COLO829 (cell line): ENCODE measurements at places on chromosomes 7 and 10.
A peak's percentile ranks its signal among the peaks of the same experiment; 100 is the strongest.

DNA sequence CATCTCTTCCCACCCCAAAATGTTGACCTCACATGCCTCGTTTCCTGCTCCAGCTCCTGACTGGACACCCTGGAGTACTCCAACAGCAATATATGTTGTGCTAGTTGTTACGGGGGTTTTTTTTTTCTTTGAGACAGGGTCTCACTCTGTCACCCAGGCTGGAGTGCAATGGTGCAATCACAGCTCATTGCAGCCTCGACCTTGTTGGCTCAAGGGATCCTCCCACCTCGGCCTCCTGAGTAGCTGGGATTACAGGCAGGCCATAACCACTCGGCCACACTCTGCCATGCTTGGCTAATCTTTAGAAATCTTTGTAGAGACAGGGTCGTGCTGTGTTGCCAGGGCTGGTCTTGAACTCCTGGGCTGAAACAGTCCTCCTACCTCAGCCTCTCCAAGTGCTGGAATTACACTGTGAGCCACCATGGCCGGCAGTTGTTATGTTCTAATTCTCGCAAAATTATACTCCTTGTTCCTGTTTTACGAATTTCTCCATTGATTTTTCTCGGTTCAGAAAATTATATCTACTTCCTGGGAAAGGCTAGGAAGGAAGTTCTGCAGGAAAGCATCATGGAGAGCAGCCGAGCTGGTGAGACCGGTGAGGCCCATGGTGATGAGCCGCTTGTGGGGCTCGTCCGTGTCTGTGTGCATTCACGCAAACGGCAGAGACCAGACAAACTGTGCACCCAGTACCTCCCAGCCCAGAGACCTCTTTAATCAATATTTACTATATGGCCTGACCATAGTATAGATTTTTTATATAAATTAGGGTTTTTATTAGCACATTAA, 52.4 kb upstream of the DNAJB6 start:
- DNase-seq = no peak

- no peak for DNase-seq
These were observed 743 bp upstream of the ZCCHC24 start for GRCh38 chr10:79445977-79446757.

GRCh38 chr7:151125846-151126481, 39.7 kb downstream of the AGAP3 start:
- no peak for DNase-seq

GRCh38 chr10:14240253-14241189, 90.2 kb downstream of the FRMD4A start:
- DNase-seq = peak; percentile 20

GRCh38 chr7:18597754-18598153, 102.2 kb downstream of the HDAC9 start:
- no peak for DNase-seq

DNA sequence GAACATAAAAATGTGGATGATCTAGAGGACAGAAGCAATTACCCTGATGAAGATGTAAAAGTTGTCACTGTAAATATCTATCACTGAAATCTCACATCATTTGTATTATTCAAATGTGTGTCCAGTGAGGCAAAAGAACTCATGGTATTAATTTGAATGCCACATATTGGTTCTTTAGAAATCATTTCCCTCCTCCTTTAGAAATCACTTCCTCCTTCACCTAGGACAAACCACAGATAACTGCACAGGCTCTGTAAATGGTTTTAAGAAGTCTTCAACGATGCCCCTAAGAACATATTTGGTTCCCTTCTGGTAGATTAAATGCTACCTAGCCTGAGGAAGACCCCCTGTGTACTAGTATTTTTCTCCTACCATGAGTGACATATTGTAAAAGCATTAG, 33.1 kb upstream of the ZNF518A start:
- DNase-seq = no peak

DNA sequence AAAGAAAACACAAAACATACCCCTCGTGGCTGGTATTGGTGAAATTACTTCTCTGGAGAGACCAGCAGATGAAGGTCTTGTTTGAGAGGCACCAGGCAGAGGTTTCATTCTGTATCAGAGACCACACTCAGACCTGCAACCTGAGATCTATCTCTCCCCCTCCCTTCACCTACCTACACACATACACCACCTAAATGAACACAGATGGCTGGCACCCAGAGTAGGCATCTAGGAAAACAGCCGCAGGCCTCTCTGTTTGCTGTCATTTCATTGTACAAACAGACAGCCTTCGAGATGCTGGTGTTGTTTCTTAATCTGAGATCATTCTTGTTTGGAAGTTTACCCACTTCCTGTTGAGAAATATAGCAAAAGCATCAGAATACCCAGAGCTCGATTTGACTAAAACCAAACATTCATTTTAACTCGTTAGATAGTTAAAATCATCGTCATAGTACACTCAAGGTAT, 173.9 kb upstream of the SLC25A13 start:
- no peak for DNase-seq

GRCh38 chr10:60130130-60130579, 223.8 kb upstream of the CCDC6 start:
- no peak for DNase-seq

- no peak for DNase-seq
These were observed 681.9 kb downstream of the GRM8 start for GRCh38 chr7:126570845-126571244.

DNA sequence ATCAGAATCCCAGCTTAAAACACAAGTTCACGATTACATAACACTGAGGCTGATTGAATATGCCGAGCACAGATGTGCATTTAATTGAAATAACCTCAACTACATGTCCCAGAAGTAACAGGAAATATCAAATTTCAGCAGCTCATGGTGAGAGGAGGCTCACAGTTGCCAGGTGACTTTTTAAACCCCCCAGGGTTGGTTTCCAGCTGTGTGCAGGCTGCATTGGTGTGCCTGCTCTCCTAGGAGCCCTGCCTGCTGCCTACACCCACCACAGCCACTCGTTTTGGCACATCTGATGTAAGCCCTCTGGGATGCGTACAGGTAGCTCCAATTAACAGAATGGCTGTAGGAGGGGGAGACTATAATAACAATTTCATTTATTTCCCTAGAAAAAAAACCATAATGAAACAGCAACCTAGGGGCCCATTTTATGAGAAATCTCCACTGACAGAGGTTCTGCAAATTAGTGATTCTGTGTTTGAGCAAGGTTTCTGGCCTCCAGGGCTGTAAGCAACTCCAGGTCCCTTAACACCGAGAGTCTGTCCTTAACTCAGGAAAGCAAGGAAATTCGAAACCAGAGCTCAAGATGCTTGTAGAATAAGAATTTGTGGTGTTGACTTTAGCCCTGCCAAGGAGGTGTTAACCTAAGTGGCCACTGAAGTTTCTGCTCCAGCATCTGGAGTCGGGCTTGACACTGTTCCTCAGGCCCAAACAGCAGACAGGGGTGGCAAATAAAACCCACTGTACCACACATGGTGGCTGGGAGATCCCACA, 161.9 kb downstream of the BMPER start:
- DNase-seq = no peak

DNA sequence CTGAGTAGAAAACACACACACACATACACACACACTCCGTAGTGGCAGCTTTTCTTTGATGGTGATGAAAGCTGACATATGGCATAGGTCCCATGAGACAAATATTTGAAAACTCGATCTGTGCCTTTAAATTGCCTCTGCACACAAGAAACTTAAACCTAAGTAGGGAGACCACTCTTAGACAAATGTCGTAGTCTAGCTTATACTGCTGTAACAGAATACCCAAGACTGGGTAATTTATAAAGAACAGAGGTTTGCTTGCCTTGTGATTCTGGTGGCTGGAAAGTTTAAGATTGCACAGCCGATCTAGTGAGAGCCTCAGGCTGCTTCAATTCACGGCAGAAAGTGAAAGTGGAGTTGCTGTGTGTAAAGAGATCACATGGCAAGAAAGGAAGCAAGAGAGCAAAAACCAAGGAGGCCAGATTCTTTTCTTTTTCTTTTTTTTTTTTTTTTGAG, 489.4 kb upstream of the SORCS1 start:
- DNase-seq = peak; percentile 4

DNA sequence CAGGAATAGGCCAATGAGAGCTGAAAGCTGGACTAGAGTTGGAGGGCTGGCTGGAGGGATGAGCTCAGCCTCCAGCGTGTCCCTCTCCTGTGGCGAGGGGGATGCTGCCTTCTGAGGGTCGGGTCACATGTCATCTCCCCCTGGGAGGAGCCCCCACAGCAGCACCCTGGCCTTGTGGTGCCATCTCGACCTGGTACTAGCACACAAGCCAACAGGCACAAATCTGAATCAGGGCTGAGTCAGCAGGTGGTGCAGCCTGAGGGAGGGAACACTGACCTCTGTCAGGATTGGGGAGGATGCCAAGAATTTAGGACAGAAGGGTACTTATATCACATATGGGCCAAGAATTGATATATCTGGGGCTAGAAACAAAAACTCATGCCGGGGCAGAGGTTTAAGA, 280.4 kb downstream of the CELF2 start:
- peak; percentile 37 for DNase-seq

GRCh38 chr7:43114458-43114780, 2.0 kb downstream of the HECW1 start:
- peak; percentile 67 for DNase-seq

DNA sequence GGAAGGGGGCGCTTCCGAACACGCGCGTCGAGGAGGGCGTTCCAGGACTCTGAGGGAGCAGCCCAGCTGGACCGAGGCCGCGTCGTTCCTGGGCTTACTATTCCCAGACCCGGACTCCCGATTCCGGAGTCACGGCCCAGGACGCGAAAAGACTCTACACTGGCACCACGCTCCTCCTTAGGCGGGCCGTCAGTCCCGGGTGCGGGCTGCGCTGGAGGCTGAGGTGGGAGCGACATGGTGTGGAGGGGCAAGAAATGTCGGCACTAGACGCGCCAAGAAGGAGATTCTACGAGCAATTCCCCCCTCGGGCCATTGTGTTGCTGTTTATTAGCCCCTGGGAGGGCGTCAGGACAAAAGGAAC, 584 bp upstream of the RUNDC3B start:
- no peak for DNase-seq

- DNase-seq = no peak
These were observed 191.9 kb downstream of the C7orf25 start for GRCh38 chr7:42720012-42720411.

GRCh38 chr10:132137111-132138072, 49.4 kb upstream of the DPYSL4 start:
- no peak for DNase-seq

DNA sequence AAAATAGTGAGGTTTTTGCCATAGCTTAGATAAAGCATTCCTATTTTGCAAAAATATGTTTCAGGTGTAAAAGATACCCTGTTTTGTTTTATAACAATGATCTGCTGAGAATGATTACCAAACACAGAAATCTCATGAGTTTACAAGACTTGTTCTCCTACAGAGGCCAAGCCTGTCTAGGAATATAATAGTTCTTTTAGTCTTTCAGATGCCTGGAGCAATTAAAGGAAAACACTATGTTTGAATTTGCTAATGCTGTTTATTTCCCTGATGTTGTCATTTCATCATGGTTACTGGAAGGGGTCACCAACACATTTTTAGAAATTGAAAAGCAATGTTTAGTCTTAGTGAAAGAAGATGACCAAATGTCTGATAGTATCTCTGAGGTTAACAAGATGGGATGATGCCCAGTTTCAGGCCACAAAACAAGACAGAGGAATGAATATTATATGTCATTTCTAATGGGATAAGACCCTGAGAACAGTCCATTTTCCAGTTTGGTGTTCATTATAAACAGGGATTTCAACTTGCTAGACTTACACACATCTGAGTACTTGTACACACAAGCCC, 559.9 kb downstream of the INHBA start:
- DNase-seq = peak; percentile 69

DNA sequence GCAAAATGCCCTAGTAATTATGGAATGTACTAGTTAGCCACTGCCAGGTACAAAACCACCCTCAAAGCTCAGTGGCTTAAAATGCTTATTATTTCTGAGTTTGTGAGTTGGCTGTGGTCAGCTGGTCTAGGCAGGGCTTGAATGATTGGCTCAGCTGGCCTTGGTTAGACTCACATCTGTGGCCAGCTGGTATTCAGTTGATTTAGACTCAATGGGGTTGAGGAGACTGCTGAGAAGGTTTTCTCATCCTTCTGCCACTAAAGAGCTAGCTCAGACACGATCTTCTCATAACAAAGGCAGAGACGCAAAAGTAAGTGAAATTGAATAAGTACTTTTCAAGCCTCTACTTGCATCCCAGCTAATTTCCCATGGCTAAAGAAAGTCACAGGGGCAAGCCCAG, 57.1 kb upstream of the CYP2C18 start:
- DNase-seq = no peak

DNA sequence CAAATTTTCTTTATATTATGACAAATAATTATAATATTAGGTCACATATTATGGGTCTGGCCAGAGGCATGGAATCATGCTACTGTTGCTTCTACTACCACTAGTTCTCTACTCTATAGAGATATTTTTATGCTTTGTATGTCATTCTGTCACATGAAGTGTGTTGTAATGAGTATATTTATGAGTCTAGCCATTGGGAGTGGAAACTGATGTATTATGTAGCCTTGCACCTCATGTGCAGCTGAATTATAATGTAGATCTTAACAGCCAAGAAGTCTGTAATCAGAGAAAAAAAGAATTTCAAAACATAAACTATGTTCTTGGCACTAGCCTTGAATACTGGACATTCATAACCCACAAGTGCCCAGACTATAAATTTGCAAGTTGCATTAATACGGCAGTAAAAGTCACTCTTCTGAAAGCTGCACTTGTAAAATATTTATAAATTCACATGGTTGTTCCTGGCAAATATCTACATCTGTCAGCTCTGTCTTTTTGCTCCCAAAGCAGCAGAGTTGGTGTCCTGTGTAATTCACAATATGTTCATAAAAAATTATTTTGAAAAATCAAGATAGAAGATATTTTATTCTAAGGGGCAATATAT, 48.6 kb upstream of the SKAP2 start:
- no peak for DNase-seq

DNA sequence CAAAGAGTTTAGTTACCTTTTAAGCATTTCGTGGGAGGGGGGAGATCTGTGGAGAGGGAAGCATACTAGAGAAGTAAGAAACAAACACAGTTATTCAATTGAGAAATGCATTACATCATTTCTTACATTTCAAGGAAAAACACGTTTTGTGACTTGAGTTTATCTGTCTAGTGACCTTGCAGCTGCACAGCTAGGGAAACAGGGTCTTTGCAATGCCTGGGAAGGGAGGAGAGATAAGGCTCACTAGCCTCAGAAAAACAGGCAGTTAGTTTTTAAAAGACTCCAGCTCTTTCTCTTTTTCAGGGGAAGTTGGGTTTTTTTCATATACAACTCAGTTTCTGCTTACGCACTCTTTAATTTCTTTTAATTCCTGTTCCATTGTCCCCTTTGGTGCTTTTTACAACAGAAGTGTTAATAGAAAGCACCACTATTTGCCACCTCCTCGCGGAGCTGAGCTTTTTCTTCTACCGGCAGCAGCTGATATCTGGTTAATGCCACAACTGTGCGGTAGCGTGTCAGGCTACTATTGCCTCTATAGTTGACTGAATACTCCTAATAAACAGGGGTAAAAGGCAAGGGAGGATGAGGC, 5.6 kb downstream of the CYP3A43 start:
- no peak for DNase-seq

- no peak for DNase-seq
These were observed 6.8 kb upstream of the CDK6 start for GRCh38 chr7:92843034-92843760.
